Fibroblast of skin of abdomen (primary cell): ENCODE measurements at places on chromosomes 4 and X.

DNA sequence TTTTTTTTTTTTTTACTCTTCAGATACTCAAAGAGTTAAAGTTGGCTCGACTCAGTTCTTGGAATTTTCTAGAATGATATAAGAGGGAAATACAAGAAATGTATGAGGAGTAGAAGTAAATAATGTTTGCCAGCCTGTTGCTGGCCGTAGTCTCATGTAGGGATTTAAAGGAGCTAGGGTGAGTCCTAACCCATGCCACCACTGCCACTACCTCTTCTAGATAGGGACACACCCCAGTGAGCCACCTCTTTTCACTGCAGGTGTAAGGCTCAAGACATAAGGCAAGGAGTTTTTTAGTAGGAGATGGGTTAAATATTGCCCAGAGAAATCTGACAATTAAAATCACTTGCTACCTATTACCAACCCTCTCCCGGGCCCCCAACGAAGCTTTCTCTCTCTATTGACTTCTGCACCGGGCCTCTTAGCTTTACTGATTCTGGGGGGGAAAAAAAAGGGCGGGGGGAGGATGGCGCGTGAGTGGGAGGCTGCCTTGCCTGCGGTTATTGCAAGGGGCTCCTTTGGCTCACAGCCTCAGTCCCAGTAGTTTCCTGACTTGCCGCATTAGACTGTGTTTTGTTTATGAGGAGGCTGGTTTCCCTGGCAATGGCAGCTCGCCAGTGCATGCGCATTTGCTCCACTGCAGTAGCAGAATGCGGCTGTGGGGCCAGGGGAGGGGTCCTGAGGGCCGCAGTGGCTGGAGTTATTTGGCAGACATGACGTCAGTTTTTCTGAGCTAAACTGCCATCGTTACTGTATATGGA, 3.0 kb downstream of the LINC00632 start:
- DNase-seq = peak; percentile 81

GRCh38 chr4:25862411-25863346, at the start of gene SEL1L3:
Gene SEL1L3 (minus strand): TSS chr4:25862988. CDS start chr4:25862836, 152 bp downstream.
- DNase-seq = peak; percentile 27

DNA sequence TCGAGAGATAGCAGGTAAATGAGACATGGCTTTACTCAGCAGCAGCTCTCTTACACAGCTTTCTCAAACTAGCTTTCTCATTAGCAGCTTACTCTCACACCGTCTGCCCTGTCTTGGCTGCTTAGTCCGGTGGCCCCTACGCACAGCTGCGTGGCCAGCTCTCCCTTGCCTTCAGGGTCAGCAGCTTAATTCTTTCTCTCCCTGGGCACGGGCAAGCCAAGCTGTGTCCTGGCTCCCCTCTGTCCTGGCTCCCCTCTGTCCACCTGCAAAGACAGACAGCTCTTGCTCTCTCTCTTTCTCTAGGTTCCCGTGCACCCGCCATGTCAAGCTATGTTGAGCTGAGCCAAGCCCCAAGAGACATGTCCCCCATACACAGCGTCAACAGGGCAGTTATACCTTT, 39.4 kb downstream of the ZNF185 start:
- DNase-seq = no peak

- peak; percentile 69 for DNase-seq
These were observed 51.3 kb upstream of the MAP3K15 start for GRCh38 chrX:19566359-19567222.

GRCh38 chr4:182235021-182235795, 8.0 kb upstream of the TENM3 start:
- no peak for DNase-seq

DNA sequence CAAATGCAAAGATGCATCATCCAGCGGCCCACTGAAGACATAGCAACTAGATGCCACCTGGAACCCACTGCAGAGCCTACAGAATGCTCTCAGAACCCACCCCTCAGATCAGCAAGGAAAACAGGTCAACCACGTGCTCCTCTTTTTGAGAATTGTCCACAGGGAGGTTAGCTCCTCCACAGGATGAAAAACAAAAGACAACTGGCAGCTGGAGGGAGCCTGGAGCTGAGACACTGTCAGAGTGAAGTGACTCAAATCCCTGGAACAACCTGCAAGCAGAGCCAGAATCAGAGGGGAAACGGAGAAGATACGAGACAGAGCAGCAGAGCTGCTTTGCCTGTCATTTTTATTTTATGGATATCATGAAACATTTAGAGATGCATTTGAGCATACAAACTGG, 277.6 kb downstream of the GASK1B start:
- DNase-seq = no peak

- DNase-seq = no peak
These were observed 26.5 kb downstream of the HMX1 start for GRCh38 chr4:8844976-8845690.

DNA sequence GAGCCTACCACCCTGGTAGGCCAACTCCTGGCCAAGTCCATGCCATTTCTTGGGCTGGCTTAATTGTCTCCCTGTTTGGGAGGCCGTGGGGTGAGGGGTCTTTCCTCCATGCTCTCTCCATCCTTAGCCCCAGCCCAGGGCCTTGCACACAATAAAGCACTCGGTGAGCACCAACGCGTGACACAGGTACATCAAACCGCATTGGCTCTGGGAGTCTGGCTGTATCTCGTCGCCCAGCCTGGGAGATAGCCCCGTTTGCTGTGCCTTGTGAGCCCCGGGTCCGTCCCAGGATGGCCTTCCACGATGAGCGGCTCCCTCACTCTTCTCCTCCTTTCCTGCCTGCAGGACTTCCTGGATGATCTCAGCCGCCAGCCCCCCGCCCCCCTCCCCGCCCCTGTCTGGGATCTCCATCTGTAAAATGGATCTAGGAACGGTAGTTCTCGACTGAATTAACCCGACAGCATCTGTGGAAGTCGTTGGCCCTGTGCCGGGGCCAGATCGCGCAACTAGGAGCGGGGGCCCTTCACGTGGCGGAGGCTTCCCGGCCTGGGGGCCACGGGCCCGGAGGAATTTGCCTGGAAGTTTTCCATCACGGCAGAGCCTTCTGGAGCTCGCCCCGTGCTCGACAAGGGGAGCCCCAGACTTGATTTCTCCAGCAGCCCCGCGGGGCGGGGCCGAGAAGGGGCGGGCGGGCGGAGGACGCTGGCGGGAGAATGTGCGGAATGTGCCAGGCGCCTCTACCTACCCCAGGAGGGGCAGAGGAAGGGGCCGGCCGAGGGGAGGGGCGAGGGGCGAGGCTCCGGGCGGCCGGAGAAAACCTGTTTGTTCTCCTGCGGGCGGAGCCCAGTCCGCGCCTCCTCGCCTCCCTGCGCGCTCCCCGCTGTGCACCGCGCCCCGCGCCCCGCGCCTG, at the start of gene ZNF185:
Gene ZNF185, plus strand, starts transcription at position 846 of the 910 bp plus-strand sequence. CDS start 16,423 bp downstream, outside the sequence.
- DNase-seq = peak; percentile 41
